ENCODE measurements at places on chromosomes 5 and 9. TPM values are rescaled to one million over a fixed set of nuclear protein-coding genes. Genes with fewer than 3 reads are reported as not detected.
A peak's percentile ranks its signal among the peaks of the same experiment; 100 is the strongest.

The PCDHGB6 gene
- total RNA-seq = 3.0 TPM

DNA sequence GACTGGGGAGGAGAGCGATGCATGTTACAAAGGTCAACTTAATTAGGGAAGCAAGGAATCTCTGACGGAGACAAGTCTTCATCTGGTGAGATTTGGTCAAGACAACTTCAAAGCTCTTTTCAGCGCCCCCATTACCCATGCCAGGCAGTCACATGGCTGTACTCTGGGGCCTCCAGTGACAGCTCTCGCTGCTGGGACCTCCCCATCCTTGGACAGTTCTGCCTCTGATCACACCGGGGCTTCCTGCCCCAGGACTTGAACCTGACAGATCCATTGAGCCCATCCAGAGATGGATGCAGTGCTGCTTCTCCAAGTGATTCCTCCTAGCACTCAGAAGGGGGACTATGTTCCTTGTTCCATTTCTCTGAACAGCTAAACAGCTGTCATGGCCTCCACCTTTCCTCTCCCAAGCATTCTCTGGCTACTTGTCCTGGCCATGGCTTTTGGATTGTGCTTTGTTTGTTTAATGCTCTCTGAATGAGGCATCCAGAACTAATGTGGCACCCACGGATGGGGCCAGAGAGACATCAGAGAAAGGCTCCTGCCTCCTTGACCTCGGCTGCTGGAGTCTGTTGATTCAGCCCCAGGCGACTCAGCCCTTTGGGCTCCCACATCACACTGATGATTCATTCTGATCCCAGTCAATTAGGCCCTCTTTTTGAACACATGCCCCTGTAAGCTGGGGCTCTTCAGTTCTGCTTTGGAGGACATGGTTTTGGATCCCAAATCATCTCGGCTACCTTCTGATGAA, 122.1 kb upstream of the ADAMTS16 start:
- ATAC-seq = no peak

- ATAC-seq = no peak
These were observed 54.8 kb downstream of the PWWP2A start for GRCh38 chr5:160064417-160064810.

DNA sequence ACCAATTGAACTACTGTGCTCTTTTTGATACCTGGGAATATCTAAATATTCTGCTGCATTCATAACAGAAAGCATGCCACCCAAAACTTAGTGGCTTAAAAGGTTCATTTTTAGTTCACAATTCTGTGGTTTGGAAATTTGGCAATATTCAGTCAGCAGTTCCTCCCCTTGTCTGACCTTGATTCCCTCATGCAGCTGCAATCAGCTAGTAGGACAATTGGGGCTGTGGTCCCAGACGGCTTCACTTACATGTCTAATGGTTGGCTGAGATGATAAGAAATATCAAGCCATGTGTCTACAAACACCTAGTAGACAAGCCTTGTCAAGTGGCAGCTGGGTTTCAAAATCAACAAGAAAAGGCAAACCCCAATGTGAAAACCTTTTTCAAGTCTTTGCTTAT, 51.3 kb downstream of the ANXA1 start:
- ATAC-seq = no peak

- ATAC-seq = peak; percentile 2
These were observed 1.2 kb upstream of the AJM1 start for GRCh38 chr9:136840877-136841645.

The SLC6A3 gene
- 0.16 TPM for total RNA-seq

- ATAC-seq = no peak
These were observed 1.0 kb downstream of the BRIX1 start for GRCh38 chr5:34916518-34916917.

GRCh38 chr5:101534491-101535110, 631.5 kb upstream of the ST8SIA4 start:
- no peak for ATAC-seq

The F2RL1 gene
- 12.0 TPM for total RNA-seq

The CTNNAL1 gene
- total RNA-seq = 8.8 TPM

DNA sequence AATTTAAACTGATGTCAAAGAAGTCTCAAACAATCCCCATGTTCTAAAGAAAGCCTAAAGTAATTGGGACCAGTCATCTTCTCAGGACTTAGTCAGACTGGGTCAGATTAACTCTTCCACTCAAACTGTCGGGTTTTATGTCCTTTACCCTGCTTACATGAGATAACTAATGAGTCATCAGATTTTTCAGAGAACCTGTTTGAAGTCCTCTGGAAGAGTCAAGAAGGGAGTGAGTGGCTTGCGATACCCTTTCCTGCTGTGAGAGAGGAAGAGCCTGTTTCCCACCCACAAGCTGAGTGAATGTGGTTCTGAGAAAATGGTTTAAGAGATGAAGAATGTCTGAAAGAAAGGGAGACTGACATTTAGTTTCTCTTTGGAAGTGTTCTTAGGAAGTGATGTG, 1866.7 kb upstream of the C9orf72 start:
- peak; percentile 48 for ATAC-seq

DNA sequence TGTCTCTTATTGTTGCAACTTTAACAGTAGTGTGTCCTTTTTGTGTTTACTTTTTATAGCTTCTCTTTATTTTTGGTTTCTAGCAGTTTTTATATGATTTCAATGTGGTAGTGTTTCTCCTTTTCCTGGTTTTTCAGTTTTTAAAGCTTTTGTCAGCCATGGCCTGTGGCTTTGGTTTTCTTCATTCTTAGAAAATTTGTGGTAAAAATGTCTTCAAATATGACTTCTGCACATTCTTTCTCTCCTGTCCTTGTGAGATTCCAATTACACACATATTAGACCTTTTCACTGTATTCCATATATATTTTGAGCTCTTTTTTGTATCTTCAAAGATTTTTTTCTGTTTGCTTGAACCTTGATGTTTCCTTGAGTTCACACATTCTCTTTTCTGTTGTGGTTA, 180.5 kb downstream of the CNTLN start:
- ATAC-seq = no peak

The SLC28A3 gene
- total RNA-seq = 7.0 TPM

DNA sequence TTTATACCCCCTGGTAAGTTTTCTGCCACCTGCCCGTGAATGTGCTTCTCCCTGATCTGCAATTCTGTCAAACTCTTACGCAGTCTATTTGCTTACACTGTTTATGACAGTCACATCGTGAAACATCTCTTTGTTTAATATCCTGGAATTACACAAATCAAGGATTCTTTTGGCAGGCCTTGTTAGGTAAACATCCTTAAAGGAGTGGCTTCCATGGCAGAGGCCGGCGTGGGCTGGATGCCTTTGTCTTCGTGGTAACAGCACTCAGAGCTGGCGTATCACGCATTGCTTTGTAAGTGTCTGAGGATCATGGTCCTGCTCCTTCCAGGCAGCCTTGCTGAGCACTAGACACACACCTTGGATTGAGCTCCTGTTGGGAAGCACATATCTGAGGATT, 145.7 kb downstream of the IRX1 start:
- ATAC-seq = peak; percentile 69

- no peak for ATAC-seq
These were observed 171.8 kb upstream of the PANK3 start for GRCh38 chr5:168750926-168751325.

DNA sequence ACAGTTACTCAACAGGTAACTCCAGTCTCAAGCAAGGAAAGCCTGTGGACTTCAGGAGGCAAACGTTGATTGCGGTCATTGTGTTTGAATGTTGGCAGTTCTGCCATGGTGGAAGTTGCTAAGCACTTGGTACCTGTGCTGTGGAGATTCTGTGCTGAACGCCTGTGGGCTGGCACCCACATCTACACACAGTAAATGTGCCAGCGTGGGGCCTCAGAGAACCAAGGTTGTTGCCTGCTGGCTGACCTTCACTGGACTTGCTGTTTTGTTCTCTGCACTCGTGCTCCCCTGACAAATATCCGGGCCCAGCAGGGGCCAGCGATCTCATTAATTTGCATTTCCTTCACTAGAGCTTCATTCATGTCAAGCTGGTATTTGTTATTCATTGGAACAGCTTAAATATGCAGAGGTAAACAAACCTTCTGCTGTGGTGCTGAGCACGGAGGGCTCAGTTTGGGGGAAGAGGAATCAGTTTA, 141.8 kb downstream of the PRKACG start:
- no peak for ATAC-seq

DNA sequence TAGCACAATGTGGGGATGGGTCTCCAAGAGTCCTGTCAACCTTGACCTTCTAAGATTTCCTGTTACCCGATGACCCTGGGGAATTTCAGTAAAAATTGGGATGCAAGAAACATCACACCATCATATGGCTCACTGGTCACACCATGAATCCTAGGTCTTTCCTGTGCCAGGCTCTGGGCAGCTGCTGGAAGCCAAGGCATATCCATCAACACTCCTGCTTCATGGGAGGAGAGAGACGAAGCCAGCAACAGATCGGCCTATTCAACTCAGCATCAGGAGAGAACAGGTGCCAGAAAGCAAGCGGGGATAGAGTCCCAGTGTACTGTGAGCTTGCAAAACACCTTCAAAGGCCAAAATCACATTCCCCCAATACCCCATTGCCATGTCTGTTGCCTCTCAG, 6.5 kb upstream of the NEK6 start:
- ATAC-seq = no peak

DNA sequence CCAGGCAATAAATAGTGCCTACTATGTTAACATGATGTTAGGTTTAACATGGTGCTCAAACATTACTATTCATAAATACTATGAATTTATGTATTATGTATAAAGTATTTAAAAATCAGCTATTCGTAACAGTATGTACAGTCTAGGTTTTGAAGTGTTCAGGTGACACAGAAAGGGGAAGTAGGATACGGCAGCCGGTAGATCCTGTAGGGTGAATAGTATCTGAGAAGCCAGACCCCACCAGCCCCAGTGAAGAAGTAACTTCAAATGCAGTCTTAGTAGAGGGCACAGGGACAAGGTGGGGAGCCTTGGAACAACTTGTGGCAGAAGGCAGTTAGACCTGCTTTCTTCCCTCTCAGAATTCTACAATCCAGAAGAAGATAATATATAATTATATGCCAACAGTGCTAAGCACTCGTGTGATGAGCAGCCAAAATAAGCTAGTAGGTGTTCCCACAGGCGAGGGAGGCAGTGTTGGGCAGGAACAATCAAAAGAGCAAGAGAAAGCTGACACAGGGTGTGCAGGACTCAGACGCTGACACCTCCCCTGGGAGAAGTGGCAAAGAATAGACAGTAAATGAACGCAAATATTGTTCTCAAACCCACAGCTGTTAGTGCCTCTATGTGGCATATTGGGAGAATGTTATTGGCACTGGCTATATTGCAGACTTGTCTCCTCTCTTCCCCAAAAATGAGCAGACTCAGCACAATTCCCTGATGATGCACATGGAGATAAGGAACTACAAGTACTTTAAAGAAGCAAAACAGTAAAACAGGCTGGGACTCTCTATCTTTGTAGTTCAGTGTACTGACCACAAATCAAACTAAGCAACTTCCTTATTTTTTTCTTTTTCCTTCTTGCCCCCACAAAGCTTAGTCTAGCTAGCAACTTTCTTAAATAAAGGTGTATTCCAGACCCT, 4.6 kb downstream of the ZNF367 start:
- ATAC-seq = no peak

The SLC4A9 gene
- 0.08 TPM for total RNA-seq

- no peak for ATAC-seq
These were observed 7.5 kb upstream of the UBE2R2 start for GRCh38 chr9:33809506-33809905.

The NXNL2 gene
- total RNA-seq = not detected

- peak; percentile 94 for ATAC-seq
These were observed 34.0 kb downstream of the ZNF474 start for GRCh38 chr5:122163121-122164069.

The CCDC183 gene
- total RNA-seq = not detected

The ORM2 gene
- total RNA-seq = 0.36 TPM

DNA sequence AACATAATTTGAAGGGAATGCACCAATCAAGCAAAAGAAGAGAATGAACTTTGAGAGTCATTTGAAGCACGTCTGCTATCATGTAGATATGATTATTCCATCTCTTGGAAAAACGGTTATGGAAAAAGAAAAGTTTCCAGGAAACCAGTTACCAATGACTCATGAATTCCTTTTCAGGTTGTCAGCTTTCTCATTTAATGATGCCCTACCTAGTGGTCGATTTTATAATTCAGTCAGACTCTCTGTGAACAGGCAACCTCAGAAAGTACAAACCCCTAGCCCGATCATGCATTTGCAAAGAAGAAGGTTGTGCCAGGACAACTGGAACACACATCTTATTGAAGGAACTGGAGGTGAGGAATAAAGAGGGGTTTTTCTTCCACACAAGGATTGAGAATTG, 355.1 kb upstream of the GRIA1 start:
- no peak for ATAC-seq

GRCh38 chr9:131270171-131271015, 5.9 kb downstream of the FAM78A start:
- peak; percentile 32 for ATAC-seq

GRCh38 chr5:36664766-36665165, 58.4 kb downstream of the SLC1A3 start:
- ATAC-seq = peak; percentile 25

The PCDHAC2 gene
- total RNA-seq = 0.24 TPM

DNA sequence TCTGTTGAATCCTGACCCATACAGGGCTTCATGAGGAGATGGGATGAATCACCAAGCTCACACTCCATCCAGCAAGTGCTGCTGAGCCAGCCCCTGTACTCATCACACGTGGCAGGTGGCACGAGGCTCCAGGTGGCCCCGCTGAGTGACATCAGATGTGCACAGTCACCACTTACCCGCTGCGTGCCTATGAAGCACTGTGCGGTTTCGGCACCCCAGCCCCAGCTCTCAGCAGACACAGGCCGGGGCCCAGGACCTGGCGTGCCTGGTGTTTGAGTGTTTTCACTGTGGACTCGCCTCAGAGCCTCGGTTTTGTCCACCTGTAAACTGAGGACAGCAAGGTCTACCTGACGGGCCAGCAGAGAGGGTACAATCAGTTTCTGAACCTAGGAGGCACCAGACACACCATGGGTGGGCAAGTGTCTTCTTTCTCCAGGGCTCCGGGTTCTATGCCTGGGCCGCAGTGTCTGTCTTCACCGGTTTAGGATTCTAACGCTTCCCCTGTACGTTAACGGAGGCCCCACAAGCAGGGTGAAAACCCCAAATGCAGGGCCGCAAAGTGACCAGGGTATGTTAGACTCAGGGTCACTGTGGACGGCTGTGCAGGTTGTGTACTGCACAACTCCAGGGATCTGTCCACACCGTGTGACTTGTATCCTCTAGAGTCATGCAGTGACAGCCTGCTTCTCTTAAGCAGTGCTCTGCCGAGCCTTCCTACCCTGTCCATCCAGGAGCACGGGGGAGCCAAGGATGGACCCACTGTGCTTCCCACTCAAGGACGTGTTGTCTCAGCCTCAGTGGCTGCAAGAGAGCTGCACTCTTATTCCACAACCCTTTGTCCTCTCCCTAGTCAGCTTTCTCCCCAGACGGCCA, 44.3 kb upstream of the COL5A1 start:
- ATAC-seq = no peak

- ATAC-seq = peak; percentile 58
These were observed 10.8 kb downstream of the SH3PXD2B start for GRCh38 chr5:172443441-172444109.

- ATAC-seq = no peak
These were observed 151.7 kb upstream of the ZNF366 start for GRCh38 chr5:72658761-72659540.

GRCh38 chr9:4297151-4297785, 2.6 kb downstream of the GLIS3 start:
- peak; percentile 37 for ATAC-seq
